ENCODE measurements at places on chromosomes 4 and X. TPM values are rescaled to one million over a fixed set of nuclear protein-coding genes. Genes with fewer than 3 reads are reported as not detected.

CWH43 gene
- not detected for total RNA-seq

DNA sequence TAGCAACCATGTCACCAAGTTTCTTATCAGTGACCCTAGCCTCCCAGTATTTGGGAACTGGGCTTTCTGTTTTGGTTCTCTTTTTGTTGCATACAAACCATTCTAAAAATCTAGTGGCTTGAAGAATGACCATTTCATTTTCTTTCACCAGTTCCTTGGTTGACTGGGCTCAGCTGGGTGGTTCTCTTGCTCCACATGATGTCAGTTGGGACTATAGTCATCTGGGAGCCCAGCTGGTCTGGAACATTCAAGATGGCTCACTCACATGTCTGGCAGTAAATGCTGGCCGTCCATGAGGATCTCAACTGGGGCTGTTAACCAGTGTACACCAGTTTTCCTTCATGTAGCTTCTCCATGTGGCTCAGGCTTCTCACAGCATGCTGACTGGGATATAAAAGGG is 27.6 kb upstream of the MBTPS2 start:
- DNase-seq: no peak

GRCh38 chr4:39609454-39609931 is 29.2 kb downstream of the SMIM14 start:
- no peak for DNase-seq

DNA sequence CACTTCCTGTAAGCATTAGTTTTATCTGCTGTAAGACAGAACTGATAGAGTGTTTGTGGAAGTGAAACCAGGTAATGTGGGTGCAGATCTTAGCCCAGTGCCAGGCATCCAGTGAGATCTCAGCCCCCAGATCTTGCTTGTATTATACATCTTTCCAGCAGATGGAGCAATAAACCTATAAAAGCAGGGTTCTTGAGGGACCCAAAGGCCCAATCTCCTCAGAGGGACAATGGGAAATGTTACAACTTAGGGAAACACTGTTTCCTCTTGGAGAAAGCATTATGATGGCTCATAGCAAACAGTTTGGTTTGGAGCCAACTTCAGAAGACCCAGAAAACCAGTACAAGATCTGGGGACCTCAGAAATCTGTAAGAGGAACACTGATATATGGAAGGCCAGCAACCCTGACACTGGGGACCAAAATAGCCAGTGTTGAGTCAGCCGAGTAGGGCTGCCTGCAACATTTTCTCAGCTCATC is 206.3 kb downstream of the SLC7A11 start:
- DNase-seq: no peak
